ENCODE measurements at places on chromosomes 2 and 18.

DNA sequence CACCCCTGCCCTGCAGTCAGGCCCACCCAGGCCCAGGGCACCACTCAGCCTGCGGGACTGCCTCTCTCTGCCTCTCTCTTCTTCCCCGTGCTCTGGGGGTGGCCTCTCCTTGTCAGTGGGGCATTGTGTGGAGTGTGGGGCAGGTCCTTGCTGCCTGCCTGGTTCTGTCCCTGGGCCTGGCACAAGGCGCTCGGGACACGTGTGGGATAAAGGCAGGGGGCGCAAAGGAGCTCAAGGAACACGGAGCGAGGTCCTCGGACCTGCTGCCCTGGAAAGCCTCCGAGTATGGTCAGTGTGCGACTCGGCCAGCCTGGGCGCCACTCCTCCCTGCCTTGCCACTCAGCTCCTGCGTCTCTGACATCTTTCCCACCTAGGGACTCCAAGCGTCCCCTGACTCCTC, 262.2 kb downstream of the HDAC4 start:
- DNase-seq: no peak

DNA sequence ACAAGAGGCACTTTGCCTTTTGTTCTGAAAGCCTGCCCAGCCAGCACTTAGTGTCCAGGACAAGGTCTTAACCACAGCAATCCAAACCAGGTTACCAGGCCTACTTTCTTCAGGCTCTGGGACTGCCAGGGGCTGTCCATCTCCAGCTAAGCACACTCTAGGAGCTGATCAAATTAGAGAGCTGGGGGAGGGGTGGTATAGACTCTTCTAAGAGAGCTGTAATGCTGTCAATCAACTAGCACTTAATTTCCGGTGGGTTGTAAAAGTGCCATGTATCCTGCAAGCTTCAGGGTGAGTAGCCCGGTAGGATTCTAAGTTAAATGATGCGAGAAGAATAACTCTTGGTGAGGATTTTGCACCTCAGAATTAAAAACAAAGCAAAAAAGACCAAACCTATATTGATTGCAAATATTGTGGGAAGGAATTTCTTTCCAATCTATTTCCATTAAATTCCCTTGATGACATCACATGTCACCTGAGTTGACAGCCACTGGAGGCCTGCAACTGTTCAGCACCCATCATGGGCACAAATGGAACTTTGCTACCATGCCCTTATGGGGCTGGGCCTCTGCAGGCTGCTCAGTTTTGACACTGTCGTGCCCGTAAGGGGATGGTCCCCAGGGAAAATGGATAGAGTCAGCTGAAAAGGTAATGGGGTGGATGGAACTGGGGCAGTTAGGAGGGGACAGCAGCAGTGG, 8.7 kb upstream of the COX7A2L start:
- no peak for DNase-seq

- no peak for DNase-seq
Observed at GRCh38 chr18:8942909-8943545, 159.5 kb upstream of the NDUFV2 start.

DNA sequence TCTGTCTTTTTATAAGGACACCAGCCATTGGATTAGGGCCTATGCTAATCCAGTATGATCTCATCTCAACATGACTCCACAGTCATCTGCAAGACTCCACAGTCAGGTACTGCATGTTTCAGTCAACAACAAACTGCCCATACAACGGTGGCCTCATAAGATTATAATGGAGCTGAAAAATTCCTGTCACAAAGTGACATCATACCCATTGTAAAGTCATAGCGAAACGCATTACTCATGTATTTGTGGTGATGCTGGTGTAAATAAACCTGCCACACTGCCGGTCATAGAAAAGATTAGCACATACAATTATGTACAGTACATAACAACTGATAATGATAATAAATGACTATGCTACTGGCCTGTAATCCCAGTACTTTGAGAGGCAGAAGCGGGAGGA, 102.2 kb downstream of the TEX51 start:
- DNase-seq: no peak

GRCh38 chr18:76497021-76497420, 2.0 kb upstream of the ZNF516 start:
- DNase-seq: no peak

- no peak for DNase-seq
Observed at GRCh38 chr2:147181351-147182029, 663.3 kb upstream of the ACVR2A start.

GRCh38 chr2:36366491-36367120, 11.0 kb downstream of the CRIM1 start:
- no peak for DNase-seq

GRCh38 chr18:76895498-76895897, 73.1 kb downstream of the ZNF236 start:
- no peak for DNase-seq

DNA sequence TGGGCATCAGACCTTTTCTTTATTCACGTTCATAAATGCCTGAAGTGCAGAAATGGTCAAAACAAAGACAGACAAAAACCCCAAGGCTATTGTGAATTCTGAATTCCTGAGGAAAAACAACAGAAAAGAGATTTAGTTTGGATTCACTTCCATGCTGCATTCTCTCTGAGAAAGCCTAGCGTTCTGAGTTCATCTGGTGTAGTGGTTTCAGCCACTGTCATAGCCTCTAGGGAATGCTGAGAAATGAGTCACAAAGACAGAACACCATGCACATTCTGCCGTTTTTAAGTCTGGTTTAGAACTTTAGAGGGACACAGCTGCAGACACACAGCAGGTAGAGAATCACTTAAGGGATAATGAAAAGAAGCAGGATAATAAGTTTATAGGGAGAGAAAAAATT, 93.8 kb downstream of the LRP1B start:
- no peak for DNase-seq

GRCh38 chr2:122145856-122146255, 390.4 kb downstream of the TSN start:
- DNase-seq: no peak

DNA sequence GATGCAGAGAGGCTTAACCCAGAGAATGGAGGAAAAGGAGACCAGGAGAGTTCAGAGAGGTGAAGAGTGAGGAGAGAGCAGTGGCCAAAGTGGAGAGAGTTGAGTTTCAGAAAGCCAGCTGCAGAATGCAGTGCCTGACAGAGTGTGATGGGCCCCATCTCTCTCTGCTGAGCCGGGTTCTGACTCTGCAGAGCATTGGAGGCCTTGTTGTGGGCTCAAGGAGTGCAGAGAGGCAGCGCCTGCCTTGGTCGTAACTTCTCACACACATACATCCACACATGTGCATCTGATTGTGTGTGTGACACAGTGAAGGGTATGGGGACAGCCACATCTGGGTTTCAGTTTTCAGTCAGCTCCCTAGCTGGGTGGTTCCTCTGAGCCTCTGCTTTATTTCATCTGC, 58.8 kb downstream of the AGAP1 start:
- no peak for DNase-seq

DNA sequence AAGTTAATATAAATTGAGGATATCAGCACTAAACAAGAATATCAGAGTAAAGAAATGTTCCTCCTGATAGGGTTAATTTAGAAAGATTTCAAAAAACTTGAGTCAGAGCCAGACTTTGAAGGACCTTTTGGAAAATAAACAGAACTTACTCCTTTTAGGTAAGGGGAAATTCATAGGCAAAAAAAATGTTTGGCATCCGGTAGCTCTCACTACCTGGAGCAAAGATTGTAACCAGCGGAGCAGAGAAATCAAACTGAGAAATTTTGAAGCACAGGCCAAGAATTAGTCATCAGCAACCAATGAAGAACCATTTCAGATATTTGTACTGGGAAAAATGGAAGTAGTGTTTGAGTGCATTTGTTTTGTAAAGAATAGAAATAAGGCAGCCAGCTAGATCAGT, 113.0 kb downstream of the ICA1L start:
- DNase-seq: no peak

- DNase-seq: peak; percentile 17
Observed at GRCh38 chr18:35999925-36000324, 27.4 kb downstream of the RMP24 start.

- no peak for DNase-seq
Observed at GRCh38 chr18:78642296-78642951, 337.2 kb upstream of the SALL3 start.

GRCh38 chr18:37435996-37436395, 129.6 kb downstream of the CELF4 start:
- peak; percentile 68 for DNase-seq
